ENCODE measurements at places on chromosomes 2 and 18.

GRCh38 chr2:3639653-3640052 is 18.3 kb upstream of the ALLC start:
- no peak for DNase-seq

DNA sequence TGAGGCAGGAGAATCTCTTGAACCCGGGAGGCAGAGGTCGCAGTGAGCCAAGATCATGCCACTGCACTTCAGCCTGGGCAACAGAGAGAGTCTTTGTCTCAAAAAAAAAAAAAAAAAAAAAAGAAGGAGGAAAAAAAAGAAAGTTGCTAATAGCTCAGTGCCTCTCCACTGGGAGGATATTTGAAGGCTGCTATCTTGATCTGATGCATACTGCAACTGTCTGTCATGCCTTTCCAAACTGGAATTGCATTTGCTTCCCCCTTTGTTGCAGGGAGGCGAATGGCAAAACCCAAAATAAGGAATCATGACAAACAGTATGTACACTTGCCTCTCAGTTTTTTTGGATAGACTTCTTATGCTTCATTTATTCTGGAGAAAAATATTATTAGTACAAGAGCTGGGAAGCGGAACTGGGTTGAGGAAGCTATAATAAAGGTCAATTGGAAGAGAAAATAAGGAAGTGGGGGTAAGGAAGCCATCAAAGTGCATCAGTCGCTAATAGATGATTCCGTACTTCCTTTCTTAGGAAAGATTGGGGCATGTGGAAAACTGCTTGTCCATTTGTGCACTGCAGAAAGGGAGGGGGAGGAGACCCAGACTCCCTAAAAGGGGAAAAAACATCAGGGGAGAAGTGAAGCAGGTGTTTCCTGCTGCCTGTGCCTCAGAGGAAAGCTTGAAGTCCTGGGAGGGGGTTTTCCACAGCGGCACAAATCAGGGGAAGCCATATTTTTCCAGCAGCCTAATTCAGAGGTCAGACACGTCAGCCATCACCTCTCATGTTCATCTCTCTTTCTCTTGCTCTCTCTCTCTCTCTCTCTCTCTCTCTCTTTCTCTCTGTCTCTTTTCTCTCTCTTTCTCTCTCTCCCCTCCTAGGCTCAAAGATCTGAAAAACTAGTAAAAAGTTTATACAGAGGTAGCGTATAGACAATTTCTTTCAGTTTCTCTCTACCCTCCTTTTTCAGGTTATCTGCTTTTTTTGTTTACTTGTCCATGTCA is 301.4 kb upstream of the TNP1 start:
- no peak for DNase-seq

- DNase-seq: no peak
These were observed 67.1 kb upstream of the DSEL start for GRCh38 chr18:67583621-67584020.

DNA sequence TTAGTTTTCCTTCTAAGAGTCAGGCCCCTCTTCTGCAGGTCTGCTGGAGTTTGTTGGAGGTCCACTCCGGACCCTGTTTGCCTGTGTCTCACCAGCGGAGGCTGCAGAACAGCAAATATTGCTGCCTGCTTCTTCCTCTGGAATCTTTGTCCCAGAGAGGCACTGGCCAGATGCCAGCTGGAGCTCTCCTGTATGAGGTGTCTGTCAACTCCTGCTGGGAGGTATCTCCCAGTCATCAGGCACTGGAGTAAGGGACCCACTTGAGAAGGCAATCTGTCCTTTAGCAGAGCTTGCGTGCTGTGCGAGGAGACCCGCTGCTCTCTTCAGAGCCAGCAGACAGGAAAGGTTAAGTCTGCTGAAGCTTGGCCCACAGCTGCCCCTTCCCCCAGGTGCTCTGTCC is 4.8 kb downstream of the REG1B start:
- no peak for DNase-seq

DNA sequence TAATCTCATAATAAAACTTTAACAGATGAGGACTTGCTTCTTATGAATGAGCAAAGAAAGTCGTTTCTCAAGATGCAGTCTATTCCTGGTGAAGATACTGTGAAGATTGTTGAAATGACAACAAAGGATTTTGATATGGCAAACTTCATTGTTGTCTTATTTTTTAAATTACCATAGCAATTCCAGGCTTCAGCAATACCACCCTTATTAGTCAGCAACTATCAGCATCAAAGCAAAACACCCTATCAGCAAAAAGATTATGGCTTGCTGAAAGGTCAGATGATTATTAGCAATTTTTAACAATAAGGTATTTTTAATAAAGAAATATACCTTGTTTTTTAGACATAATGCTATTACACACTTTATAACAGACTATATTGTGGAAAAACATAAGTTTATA is 88.3 kb downstream of the COL5A2 start:
- no peak for DNase-seq

DNA sequence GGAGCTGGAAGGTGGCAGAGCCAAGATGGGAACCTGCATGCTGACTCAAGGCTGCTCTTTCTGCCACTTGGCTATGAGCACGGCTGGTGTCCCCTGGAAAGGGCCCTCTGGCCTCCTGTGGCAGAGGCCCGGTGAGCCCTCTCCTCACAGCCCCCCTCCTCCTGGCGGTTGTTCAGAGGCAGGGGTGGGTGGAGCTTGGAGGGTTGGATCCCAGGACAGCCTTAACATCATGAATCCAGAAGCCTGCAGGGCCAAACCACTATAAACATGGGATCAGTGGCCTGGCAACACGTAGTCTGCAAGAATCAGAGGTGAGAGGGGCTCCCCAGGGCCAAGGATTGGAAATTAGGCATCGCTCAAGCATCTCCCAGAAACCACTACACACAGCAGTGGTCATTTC is 48.5 kb upstream of the LOXHD1 start:
- no peak for DNase-seq

- no peak for DNase-seq
These were observed 51.4 kb downstream of the CRACDL start for GRCh38 chr2:98884658-98885057.

GRCh38 chr2:32502941-32503340 is 124.9 kb upstream of the TTC27 start:
- DNase-seq: no peak

- DNase-seq: no peak
These were observed 40.7 kb downstream of the CMPK2 start for GRCh38 chr2:6824962-6825361.

DNA sequence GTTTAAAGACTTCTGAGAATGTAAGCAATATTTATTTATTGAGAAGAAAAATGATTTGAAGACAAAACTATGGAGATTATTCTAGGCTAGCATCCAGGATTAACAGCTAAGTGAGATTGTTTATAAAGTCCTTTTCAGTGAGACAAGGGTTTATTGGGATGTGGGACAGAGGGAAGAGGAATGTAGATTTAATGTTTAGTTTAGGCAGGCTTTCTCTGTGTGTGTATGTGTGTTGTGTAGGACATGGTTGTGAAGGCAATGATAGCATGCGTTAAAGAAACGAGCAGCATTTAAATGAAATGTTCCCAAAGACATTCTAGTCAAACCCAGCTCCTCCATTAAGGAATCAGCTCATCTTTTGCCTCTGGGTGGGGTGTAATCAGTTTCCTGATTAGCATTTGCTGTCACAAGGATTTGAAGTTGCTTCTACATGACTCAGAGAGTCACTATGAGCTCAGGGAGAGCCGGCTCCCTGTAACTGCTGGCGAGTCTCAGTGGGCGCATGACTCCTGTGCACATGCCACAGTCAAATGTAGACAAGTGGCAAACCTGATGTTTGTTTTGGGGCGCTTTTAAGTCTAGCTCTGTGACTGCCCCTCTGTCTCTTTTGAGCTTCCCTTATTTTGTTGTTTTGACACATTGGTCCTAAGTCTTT is 442.2 kb upstream of the CELF4 start:
- DNase-seq: no peak

GRCh38 chr2:134950886-134951285 is 32.3 kb downstream of the CCNT2 start:
- no peak for DNase-seq

DNA sequence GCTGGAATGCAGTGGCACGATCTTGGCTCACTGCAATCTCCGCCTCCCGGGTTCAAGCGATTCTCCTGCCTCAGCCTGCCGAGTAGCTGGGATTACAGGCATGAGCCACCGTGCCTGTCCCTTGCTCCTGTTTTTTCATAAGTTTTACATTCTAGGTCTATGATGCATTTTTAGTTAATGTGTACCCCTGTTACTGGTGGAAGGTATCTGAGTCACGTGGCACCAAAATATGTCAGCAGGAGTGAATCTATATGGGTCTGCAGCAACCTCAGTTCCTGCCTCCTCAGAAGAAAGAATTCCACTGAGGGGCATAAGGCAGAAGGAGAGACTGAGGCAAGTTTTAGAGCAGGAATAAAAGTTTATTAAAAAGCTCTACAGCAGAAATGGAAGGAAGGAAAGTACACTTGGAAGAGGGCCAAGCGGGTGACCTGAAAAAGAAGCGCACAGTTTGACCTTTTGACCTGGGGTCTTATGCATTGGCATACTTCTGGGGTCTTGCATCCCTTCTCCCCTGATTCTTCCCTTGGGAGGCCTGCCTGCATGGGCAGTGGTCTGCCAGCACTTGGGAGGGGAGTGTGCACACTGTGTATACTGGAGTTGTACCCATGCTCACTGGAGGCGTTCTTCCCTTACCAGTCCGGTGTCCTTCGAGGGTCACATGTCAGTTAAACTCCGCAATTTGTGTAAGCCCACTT is 1.1 kb upstream of the MFSD2B start:
- DNase-seq: no peak

- DNase-seq: peak; percentile 44
These were observed at the start of gene KCNG3 for GRCh38 chr2:42493468-42494354. TSS of gene KCNG3 (minus strand) at chr2:42493982. CDS start at chr2:42493501, 481 bp downstream.

DNA sequence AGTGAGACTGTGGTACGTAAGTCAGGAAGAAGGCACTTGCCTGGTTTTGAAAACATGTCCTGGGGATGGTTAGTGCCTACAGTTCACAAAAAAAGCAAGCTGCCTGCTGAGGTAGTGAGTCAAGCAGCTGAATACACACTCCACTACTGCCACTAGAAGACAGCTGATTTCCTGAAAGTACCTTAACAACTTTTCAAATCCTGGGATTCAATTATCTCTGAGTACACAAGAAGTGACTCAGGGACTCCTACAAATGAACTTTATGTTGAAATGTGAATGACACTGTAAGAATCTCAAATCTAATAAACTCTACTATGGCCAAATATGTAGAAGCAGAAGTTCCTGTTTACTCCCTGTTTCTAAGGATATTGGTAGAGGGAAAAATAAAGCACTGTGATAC is 58.0 kb upstream of the ARL5A start:
- no peak for DNase-seq

DNA sequence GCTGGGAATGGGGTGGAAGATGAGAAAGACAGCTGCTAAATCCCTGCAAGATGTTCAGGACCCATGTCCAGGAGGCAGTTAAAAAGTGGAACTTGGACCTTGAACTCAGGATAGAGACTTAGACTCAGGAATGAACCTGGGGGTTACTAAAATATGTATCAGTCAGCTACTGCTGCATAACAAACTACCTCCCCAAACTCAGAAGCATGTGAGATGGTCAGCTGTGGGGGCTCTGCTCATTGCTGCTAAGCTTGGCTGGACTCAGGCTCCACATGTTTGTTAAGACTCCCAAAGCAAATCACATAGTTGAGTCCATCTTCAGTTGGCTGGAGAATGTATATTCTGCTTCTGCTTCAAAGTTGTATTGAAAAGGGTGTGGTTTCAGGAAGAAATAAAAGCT is 61.4 kb upstream of the COPS8 start:
- DNase-seq: no peak

- DNase-seq: peak; percentile 66
These were observed 1.4 kb upstream of the SERTAD2 start for GRCh38 chr2:64655018-64655664.

DNA sequence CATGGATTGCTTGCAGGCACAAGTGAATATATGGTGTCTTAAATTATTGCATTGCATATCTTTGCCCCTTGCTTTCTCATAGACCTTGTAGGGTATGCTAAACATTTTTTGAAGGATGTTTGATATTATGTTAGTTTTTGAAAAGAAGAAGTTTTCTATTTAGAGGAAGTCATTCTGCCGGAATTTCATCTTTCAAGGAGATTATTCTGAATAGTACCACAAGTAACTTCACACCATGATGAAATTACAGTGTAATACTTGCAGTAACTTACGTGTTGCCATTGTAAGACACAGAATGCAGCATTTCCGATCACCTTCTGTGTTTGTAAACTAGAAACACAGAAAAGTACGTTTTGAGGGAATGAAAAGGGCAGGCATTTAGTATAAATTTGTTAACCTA is 71.9 kb downstream of the ACVR2A start:
- DNase-seq: no peak

DNA sequence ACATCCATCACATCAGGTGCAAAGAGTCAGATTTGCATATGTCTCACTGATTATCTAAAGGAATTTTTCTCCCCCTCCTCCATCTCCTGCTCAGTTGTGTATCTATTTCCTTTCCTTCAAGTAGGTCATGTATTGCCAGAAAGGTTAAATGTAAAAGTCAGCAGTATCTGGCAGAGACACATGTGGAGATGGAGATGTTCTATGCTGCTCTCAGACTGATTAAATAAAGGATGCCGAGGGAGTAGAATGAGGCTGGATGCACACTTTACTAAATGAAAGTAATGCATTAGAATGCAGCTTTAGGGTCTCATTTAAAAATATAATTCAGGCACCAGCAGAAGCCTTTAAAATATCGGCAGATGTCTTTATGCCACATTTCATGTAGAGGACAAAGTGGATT is 555.3 kb downstream of the RNF144A start:
- no peak for DNase-seq

DNA sequence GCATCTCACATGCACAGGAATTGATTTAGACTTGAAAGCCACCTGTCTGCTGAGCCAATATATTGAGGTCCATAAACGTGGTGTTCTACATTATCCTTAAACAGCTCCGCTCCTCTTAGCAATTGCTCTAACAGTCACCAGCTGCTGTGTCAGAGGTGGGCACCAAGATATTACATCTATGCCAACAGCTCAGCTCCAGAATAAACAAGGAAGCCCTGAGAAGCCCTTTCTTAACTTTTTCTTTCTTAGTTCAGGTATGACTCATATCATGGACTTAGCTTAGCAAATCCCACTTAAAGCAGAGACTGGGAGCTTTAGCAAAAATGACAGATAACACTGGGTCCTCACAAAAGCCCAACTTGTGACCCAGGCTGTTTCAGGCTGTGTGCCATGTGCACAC is 436.6 kb downstream of the IRS1 start:
- no peak for DNase-seq

DNA sequence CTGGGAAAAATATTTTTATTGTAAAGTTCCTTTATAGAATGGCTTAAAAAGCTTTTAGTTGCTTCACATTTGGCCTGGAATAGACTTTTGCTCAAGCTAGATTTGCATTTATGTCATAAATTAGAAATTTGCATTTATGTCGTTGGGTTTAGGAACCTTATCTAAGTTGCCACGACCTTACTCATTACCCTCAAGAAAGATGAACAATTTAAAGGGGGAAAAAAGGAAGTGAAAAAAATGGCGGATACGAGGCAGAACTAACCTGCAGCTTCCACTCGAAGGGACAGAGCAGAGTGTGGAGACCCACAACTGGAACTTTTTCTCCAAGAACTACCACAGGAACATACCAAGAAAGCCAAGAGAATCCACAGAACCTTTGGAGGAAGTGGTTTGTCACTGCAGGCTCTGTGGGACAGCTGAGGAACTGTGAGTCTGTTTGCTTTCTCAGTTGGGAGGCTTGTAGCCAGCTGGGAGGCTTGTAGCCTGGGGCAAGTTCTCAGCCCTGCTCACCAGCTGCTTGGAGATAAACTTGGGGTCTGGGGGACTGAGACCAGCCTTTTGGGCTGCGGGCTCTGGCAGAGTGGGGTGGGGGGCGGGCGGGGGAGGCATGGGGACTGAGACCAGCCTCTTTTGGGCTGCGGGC is 349.9 kb upstream of the MEIS1 start:
- no peak for DNase-seq
